Activated naive CD8-positive, alpha-beta T cell treated with anti-CD3 and anti-CD28 coated beads, Interleukin-2, amount 50 U/mL, for 16 hours (primary cell): ENCODE measurements at places on chromosomes 3 and 15.

DNA sequence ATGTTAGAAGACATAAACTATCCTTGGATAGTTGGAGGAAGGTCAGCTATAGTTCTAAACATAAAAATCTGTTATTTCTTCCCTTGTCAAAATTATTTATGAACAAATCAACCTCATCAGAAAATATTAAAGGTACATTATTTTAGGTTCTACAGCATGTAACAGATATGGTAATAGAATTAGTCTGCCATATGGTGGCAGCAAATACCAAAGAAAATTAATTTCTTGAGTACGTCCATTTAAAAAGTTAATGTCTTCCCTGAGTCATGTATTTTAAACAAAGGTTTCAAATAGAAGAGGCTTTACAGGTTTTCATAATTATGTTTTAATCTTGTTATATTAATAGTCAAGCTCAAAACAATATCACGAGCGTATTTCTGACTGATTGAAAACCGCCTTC is 17.9 kb upstream of the ANKRD28 start:
- no peak for DNase-seq

DNA sequence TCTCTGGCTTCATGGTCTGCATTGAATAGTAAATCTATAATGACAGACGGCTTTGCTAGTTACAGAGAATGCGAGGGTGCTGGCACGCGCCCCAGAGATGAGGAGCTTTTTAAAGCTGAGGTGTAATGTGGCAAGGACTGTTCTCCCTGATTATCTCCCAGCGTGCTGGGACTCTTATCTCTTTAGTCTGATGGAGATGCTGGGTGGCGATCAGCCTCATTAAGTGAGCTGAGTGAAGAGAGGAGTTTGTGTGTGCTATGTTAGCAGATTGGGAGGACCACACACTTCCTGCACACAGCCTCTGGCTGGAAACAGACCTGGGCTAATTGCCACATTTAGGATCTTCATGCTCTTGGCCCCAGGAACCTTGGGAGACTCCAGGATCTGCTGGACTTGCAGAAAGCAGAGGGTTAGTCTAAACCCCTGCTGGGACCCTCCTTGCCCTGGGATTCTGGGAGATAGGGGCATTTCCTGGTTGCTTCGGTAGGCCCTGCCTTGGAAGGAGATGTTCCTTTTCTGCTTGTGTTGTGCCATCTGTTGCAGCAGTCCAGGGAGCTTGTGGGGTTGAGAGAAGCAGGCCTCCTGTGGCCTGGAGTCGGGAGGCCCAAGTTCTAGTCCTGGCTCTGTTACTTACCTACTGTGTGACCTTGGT is 15.0 kb downstream of the PDIA5 start:
- DNase-seq, result no peak

GRCh38 chr3:14200841-14201240 is 22.2 kb downstream of the LSM3 start:
- DNase-seq, result no peak

- DNase-seq, result no peak
Observed at GRCh38 chr3:32780735-32781210, 37.0 kb upstream of the TRIM71 start.

- no peak for DNase-seq
Observed at GRCh38 chr3:42264399-42265058, 1.5 kb downstream of the CCK start.

GRCh38 chr3:136818769-136819391 is at the start of gene SLC35G2:
Gene SLC35G2 (plus strand): TSS chr3:136819126. CDS start chr3:136854461, 35,335 bp downstream.
- DNase-seq, result no peak

- DNase-seq, result no peak
Observed at GRCh38 chr15:63211549-63211948, 22.1 kb downstream of the RAB8B start.

- no peak for DNase-seq
Observed at GRCh38 chr3:134074001-134074789, 44.5 kb upstream of the SLCO2A1 start.

GRCh38 chr15:42009022-42009421 is 11.8 kb downstream of the PLA2G4E start:
- DNase-seq, result no peak

- peak; percentile 10 for DNase-seq
Observed at GRCh38 chr3:50154840-50155490, at the start of gene SEMA3F. Gene SEMA3F (plus strand): TSS chr3:50155324. CDS start chr3:50159623, 4,299 bp downstream.

DNA sequence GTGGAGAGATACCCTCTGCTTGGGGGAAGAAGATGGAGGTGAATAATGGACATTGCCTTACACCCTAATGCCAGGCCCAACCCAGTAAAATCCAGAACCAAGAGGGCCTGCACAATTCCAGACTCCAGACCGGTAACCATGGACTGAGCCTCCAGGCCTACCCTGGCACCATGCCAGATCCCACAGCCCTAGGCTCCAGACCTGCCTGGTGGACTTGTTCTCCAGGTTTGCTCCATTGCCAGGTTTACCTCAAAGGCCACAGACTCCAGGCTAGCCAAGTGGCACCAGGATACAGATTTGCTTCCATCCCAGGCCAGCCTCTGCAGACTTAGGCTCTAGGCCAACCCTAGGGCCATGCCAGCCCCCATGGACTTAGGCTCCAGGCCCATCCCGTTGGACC is 14.0 kb downstream of the PLCH1 start:
- no peak for DNase-seq

GRCh38 chr3:104360038-104360437 is 1006.7 kb upstream of the ALCAM start:
- DNase-seq, result no peak

DNA sequence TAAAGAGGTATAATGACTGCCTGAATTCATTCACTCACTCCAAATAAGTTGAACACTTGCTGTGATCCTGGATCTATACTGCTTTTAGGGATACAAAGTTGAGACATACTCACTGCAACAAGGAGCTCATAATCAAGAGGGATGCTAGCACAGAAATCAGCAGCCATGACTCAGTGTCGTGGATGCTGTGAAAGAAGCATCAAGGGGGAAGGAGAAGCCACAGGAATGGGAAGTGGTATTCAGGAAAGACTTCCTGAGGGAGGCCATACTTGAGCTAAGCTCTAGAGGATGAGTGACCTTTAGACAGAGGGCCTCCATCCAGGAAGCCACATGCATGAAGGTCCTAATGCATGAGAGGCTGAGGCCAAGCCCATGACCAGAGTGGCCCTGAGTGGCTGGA is 245.7 kb upstream of the RORA start:
- DNase-seq, result no peak

DNA sequence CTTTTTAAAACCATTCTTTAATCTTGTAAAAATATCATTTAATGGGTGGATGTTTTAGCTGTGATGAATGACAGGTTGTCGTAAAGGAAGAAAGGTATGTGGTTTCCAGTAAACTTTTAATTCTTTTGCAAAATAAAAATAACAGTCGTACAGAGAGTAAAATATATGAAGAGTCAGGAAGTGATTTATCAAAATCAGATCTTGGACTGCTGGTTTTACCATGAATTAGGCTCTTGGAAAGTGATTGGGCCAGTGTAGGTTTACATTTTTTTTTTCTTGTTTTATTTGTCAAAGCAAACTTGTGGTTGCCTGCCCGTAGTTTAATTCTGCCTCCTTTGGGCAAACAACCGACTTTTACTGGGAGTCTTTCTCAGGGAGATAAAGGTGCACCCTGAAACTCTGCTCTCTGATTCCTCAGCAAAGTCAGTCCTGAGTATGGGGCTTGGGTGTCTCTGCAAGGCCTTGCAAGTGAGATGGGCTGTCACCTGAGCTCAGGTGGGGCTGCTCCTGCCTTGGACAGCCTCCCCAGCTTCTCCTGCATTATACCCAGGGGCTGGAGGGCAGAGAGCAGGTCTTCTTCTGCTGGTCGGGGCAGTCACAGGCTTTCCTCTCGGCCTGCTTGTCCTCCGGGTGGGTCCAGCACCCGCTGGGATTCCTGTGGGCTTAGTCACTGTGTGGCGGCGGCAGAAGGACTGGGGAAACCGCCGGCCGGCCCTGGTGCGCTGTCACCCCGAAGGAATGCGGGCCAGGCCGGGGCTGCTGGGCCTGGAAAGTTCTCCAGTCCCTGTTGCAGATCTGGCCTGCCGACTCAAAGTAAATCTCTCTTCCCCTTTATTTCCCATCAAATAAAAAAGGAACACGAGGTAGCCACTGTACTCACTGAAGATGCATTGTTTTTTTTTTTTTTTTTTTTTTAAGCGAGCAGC is 79.0 kb downstream of the IGF1R start:
- no peak for DNase-seq

DNA sequence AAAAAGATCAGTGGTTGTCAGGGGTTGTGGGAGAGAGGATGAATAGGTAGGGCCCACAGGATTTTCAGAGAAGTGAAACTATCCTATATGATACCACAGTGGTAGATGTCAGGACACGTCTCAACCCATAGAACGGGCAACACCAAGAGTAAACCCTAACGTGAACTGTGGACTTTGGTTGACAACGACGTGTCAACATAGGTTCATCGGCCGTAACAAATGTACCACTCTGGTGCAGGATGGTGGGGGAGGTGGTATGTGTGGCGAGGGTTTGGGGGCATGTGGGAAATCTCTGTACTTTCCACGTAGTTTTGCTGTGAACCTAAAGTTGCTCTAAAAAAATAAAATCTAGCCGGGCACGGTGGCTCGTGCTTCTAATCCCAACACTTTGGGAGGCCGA is 13.0 kb upstream of the PIGZ start:
- no peak for DNase-seq

GRCh38 chr3:124516333-124516732 is 213.9 kb upstream of the UMPS start:
- DNase-seq, result no peak

- no peak for DNase-seq
Observed at GRCh38 chr3:48408823-48409281, 21.0 kb downstream of the PLXNB1 start.

DNA sequence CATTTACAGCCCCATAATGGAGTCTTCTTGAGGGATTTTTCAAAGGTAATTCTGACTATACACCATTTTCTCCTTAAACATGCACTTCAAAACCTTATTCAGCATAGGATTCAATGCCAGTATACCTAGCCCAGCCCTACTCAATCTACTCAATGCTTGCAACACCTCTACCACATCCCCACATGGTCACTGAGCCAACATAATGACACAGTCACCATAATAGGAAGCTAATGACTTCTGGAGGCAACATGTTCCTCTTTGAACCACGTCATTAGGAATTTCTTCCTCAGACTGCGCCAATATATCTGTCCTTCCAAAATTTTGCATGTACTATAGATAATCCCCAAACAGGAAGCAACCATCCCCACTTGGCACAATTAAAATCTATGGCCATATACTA is 153.9 kb upstream of the SETMAR start:
- DNase-seq, result no peak

DNA sequence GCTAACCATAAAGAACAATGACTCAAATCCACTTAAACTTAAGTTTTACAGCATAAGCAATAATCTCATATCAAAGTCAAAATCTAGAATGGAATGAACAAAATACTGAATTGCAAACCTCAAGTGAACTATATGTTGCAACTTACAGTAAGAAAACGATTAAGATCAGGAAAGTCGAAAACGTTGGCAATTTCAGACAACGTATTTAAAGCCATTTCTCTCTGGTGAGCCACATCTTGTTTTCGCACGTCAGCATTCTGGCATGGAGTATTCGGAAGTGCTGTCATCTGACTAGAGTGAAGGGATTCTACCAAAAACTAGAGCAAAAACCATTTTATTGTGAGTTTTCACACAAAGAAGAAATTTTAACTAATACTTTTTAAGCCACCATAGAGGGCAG is 28.5 kb downstream of the ATR start:
- no peak for DNase-seq

DNA sequence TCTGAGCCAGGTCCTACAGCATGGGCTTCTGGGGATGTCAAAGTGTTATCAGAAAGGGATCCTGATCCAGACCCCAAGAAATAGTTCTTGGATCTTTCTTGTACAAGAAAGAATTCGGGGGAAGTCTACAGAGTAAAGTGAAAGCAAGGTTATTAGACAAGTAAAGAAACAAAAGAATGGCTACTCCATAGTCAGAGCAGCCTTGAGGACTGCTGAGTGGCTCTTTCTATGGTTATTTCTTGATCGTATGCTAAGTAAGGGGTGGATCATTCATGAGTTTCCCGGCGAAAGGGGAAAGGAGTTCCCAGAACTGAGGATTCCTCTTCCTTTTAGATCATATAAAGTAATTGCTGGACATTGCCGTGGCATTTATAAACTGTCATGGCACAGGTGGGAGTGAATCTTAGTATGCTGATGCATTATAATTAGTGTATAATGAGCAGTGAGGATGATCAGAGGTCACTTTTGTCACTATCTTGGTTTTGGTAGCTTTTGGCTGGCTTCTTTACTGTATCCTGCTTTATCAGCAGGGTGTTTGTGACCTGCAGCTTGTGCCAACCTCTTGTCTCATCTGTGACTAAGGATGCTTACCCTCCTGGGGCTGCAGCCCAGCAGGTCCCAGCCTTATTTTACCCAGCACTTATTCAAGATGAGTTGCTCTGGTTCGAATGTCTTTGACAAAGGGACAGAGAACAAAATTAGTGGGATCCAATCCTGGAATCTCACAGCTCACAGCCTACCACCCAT is 41.0 kb downstream of the CRYGS start:
- no peak for DNase-seq

GRCh38 chr3:67450153-67450552 is 204.3 kb downstream of the SUCLG2 start:
- DNase-seq, result no peak

DNA sequence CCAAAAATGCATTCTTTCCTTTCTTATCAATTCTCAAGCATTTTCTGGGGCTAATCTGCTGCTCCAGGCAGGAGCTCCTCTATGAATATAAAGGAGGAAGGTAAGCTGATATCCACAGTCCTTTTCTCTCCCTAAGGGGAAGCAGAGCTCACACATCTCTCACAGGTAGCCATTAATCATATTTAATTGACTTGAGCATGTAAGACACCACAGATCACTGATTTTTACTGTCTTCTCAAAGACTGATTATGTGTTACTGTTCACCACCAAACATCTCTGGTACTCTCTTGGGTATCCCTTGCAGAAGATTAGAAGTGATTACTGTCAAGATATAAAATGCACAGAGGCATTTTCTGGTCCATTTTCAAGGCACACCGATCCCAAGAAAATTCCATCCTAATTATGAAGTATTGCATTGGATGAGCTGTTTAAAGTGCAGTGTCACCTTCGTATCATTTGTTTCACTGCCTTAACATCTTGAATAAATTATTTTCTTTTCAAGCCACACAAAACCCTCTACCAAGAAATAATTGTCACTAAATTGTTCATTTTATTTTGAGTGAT is 100.7 kb downstream of the ARPP21 start:
- no peak for DNase-seq

GRCh38 chr3:114827495-114827894 is 319.6 kb downstream of the ZBTB20 start:
- no peak for DNase-seq

GRCh38 chr3:105905328-105905727 is 36.5 kb upstream of the CBLB start:
- no peak for DNase-seq

DNA sequence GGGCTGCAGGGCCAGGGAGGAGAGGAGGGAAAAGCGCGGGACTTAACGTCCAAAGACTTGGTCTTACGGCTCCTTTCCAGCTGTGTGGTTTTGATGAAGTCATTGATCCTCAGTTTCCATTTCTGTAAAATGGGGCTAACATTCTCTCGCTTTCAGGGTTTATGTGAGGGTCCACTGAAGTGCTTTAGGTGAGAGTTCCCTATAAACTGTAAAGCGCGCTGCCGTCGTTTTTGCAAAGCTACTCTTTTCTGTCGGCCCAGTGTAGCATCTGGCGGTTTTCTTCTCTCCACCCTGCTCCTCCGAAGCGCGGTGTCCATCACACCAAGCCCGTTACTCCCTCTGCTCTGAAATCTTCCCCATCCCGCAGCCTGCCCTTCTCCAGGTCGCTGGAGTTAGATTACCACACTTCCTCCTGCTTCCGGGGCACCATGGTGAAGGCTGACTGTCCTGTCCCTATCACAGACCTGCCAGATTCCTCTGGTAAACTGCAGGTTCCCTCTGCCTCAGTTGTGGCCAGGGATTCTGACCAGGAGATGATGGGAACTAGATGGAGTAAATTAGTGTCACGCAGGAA is 702 bp upstream of the DNAJC17 start:
- no peak for DNase-seq
